ENCODE measurements at places on chromosomes 1 and 21.

DNA sequence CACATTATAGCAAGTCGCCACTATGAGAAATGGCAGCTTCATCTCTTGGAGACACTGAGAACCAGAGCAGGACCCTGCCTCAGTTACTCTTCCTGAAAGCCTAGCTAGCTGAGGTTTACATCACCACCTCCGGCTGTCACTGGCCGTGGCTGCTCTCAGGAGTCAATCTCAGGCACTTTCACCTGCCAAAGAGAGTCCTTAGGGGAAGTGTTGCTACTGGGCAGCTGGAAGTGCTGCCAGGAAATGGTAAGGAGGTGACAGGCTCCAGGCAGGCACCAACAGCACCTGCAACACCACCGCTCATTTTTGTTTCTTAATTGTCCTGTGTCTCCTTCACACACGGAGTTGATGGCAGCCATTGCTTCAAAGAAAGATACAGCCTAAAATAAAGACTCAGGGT is 92.5 kb downstream of the DSCAM start:
- no peak overlapping the region for H3K27ac ChIP-seq
- no peaks in the 10 kb centered on the region for H3K36me3 ChIP-seq
- no peak overlapping the region for H3K4me3 ChIP-seq
- no peaks in the 10 kb centered on the region for H3K4me1 ChIP-seq
- H3K27me3 ChIP-seq = no peaks in the 10 kb centered on the region

GRCh38 chr1:234710381-234710780 is 100.4 kb upstream of the IRF2BP2 start:
- no peak overlapping the region for H3K4me3 ChIP-seq
- peak; percentile 55 for DNase-seq
- no peaks in the 10 kb centered on the region for H3K36me3 ChIP-seq
- H3K27me3 ChIP-seq = no peaks in the 10 kb centered on the region

- no peaks in the 10 kb centered on the region for H3K27me3 ChIP-seq
- no peak for DNase-seq
- H3K4me3 ChIP-seq = no peak overlapping the region
- H3K27ac ChIP-seq = no peak overlapping the region
- peaks cover 6% of the 10 kb centered on the region for H3K4me1 ChIP-seq
- peaks cover 5% of the 10 kb centered on the region for H3K36me3 ChIP-seq
Observed at GRCh38 chr1:53321366-53321765, 6.5 kb downstream of the LRP8 start.

- no peaks in the 10 kb centered on the region for H3K36me3 ChIP-seq
- no peaks in the 10 kb centered on the region for H3K27me3 ChIP-seq
- DNase-seq = no peak
- H3K4me3 ChIP-seq = no peak overlapping the region
- no peaks in the 10 kb centered on the region for H3K4me1 ChIP-seq
Observed at GRCh38 chr1:152919071-152919470, 10.7 kb downstream of the IVL start.

DNA sequence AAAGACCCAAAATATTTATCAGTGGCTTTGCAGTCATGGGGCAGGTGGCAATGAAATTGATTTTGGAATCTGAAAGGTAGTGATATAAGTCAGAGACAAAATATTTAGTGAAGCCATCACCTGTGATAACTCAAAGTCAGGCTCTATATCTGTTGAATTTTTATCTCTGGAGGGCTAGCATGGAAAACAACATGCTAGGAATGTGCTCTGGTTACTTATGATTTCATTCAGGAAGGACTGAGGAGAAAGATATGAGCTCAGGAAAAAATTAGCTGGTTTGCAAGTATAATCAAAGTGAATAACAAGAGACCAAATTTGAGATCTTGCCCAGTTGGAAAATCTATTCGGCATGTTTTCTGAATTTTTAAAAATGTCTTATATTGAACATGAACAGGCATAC is 364.6 kb upstream of the LRRC7 start:
- no peaks in the 10 kb centered on the region for H3K4me1 ChIP-seq
- no peak overlapping the region for H3K4me3 ChIP-seq
- H3K27ac ChIP-seq = no peak overlapping the region

DNA sequence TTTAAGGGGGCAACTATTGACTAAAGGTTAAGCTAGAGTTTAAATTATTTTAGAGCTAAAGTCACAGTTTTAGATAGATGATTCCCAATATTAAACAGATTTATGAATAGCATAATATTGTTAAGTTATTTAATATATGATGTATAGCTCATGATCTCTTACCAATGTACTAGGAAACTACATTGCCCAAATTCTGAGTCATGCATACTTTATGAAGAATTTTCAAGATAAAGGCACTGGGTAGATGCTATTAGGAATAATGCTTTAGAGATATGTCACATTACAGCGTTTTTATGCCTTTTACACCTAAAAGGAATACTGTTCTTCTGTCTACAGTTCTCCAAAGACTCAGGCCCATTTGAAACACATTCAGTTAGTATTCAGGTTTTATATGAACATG is 215.1 kb downstream of the NCAM2 start:
- H3K27me3 ChIP-seq = no peaks in the 10 kb centered on the region
- no peak overlapping the region for H3K4me3 ChIP-seq
- no peak overlapping the region for H3K27ac ChIP-seq
- H3K36me3 ChIP-seq = no peaks in the 10 kb centered on the region

GRCh38 chr1:206048582-206048981 is 4.4 kb upstream of the RHEX start:
- no peaks in the 10 kb centered on the region for H3K4me1 ChIP-seq
- no peak overlapping the region for H3K27ac ChIP-seq
- no peaks in the 10 kb centered on the region for H3K36me3 ChIP-seq
- DNase-seq = no peak
- no peaks in the 10 kb centered on the region for H3K27me3 ChIP-seq

DNA sequence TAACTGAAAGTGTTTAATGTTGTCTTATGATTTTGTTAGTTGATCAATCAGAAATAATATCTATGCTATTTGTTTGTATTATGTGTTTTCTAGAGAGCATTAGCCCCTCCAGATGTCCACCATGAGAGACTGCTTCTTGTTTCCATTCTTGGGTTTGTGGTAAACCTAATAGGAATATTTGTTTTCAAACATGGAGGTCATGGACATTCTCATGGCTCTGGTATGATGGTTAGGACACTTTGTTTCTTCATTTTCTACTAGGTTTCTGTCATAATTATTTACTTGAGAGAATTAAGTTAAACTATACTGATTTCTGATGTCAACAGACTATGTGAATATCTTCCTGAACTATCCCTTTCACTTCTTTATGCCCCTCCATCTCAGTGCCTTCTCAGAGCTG is 16.1 kb downstream of the SLC30A7 start:
- H3K4me3 ChIP-seq = no peak overlapping the region
- no peaks in the 10 kb centered on the region for H3K27me3 ChIP-seq
- no peak for DNase-seq
- no peak overlapping the region for H3K27ac ChIP-seq

GRCh38 chr1:79848316-79848715 is 841.8 kb upstream of the ADGRL4 start:
- H3K27me3 ChIP-seq = no peaks in the 10 kb centered on the region
- H3K27ac ChIP-seq = no peak overlapping the region
- no peaks in the 10 kb centered on the region for H3K36me3 ChIP-seq
- no peak for DNase-seq
- no peaks in the 10 kb centered on the region for H3K4me1 ChIP-seq

DNA sequence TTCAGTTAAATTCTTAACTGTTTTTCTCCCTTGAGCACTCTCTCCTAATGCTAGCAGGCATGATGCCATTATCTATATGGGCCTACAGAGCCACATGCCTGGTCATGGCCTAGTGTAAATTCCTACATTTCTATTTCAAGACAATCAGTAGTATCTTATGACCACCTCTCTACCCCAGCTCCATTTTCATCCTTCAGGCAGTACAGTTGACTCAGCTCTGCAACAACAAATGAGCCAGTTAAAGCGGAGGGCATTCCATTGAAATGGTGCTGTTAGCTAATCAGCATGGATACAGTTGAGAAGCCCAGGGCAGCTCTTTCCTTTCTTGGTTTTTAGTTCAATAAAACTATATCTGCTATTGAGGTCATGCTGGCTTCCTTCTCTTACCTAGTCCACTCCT is 150.0 kb downstream of the PPP1R12B start:
- peaks cover 7% of the 10 kb centered on the region for H3K4me1 ChIP-seq
- H3K27me3 ChIP-seq = no peaks in the 10 kb centered on the region
- no peak for DNase-seq
- H3K27ac ChIP-seq = peak overlapping the region; percentile 38
- H3K36me3 ChIP-seq = peaks cover 17% of the 10 kb centered on the region

- no peak overlapping the region for H3K27ac ChIP-seq
- no peak for DNase-seq
- peaks cover 10% of the 10 kb centered on the region for H3K4me1 ChIP-seq
- H3K4me3 ChIP-seq = no peak overlapping the region
- H3K27me3 ChIP-seq = no peaks in the 10 kb centered on the region
Observed at GRCh38 chr1:38031513-38031866, 15.1 kb downstream of the POU3F1 start.

GRCh38 chr1:182196897-182197870 is 135.7 kb upstream of the ZNF648 start:
- no peaks in the 10 kb centered on the region for H3K27me3 ChIP-seq

DNA sequence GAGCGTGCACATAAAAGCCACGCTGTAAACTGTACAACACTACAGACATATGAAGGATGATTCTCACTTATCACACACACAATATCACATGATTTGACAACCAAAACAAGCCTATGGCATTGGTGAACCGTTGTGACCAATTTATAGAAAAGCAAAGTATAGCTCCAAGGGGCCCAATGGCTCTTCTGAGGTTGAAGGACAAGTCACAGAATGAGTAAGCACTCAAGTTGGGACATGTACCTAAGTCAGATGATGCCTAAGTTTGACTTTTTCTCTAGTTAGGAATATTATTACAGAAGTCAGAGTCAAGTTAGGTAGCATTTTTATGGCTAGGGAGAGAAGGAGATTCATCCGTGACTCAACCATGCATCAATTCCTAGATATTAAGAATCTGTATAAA is 45.7 kb downstream of the PLPP3 start:
- no peaks in the 10 kb centered on the region for H3K27me3 ChIP-seq
- peaks cover 37% of the 10 kb centered on the region for H3K36me3 ChIP-seq
- H3K4me1 ChIP-seq = no peaks in the 10 kb centered on the region
- no peak overlapping the region for H3K4me3 ChIP-seq
- DNase-seq = no peak
- H3K27ac ChIP-seq = no peak overlapping the region

DNA sequence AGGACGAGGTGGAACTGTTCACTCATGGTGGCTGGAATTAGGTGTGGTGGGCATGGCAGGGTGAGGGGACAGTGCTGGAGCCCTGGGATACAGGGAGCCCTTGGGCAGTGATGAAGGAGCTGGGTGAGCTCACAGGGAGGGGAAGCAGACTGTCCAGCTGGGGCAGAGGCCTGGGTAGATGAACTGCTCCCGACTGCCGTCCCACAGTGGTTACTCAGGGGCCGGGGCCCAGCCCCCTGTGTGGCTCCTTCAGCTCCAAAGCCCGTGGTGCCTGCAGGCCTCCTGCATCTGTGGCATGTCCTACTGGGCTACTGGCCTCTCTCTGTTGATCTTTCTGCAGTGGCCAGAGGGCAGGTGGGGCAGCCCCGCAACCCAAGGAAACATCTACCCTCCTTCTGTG is 661.1 kb downstream of the NPHP4 start:
- H3K27me3 ChIP-seq = no peaks in the 10 kb centered on the region
- H3K36me3 ChIP-seq = no peaks in the 10 kb centered on the region

DNA sequence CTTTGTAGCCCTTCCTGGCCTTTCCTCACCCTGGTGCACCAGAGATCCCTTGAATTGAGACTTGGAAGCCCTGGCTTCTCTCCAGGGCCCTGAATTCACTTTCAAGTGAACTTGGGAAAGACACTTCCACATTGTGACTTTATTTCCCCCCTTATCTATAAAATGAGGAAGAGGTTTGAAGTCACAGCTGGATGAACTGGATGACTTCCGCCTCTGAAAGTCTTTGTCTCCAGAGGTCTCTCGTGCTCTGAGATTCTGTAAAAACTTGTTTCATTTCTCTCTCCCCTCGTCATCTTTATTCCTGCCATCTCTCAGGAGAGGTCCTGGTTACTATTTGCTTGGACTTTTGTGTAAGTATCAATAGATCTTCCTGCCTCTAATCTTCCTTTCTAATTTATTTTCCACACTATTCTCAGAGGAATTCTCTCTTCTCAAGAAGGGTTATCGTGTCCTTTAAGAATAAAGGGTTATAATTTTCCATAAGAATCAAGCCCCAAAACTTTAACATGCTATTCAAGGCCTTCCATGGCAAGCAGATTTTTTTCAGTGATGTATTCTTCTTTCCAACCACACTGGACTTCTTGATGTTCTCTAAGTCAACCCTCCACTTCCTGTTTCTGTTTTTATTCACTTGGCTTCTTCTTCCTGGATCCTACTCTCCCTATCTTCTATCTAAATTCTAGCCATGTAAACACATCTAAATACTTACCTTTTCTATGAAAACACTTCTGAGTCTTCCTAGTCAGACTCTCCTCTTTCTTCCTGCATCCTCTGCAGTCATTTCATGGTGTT is 6.5 kb upstream of the RPTN start:
- DNase-seq = no peak
- no peak overlapping the region for H3K27ac ChIP-seq
- H3K4me1 ChIP-seq = no peaks in the 10 kb centered on the region
- H3K36me3 ChIP-seq = no peaks in the 10 kb centered on the region

DNA sequence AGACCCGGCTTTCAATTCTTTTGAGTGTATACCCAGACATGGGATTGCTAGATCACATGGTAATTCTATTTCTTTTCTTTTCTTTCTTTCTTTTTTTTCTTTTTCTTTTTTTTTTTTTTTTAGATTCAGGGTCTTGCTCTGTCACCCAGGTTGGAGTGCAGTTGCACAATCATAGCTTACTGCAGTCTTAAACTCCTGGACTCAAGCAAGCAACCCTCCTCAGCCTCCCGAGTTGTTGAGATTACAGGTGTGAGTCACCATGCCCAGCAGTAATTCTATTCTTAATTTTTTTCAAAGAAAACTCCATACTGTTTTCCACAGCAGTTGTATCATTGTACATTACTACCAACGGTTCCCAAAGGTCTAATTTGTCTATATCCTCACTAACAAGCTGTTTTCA is 13.5 kb upstream of the RNF186 start:
- no peaks in the 10 kb centered on the region for H3K27me3 ChIP-seq
- no peak for DNase-seq
- H3K36me3 ChIP-seq = no peaks in the 10 kb centered on the region
- no peak overlapping the region for H3K27ac ChIP-seq
- H3K4me1 ChIP-seq = no peaks in the 10 kb centered on the region

GRCh38 chr1:36863061-36863460 is 171.3 kb downstream of the GRIK3 start:
- no peak overlapping the region for H3K27ac ChIP-seq
- no peak overlapping the region for H3K4me3 ChIP-seq
- H3K27me3 ChIP-seq = no peaks in the 10 kb centered on the region
- H3K36me3 ChIP-seq = no peaks in the 10 kb centered on the region
- no peak for DNase-seq

All from ascending aorta (tissue), 2 donors.